NCI-H1436 treated with DMSO at 0.1 percent for 48 hours (cell line): ENCODE measurements at places on chromosomes 2 and 18.

DNA sequence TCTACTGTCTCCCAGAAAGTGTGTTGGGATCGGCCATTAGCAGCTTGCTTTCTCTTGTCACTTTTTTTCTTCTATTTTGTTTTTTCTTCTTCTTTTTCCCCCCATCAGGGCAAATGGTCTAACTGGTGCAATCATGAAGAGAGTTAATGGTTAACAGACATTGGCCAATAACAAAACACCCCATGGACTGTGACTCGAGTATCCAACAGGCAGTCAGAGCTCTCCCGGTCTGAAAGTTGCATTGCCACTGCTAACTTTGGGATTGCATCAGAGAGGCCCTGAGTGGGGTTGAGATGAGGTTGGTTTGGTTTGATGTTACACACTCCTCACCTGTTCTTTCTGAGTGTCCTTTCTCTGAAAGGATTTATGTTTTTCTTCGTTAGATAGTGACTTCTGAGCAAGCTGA is 12.9 kb upstream of the SNORC start:
- no peak for DNase-seq

- no peak for DNase-seq
These were observed 30.0 kb downstream of the VIL1 start for GRCh38 chr2:218448934-218449333.

- DNase-seq = no peak
These were observed 43.2 kb downstream of the FOSL2 start for GRCh38 chr2:28435814-28436351.

- DNase-seq = no peak
These were observed 13.9 kb downstream of the FN1 start for GRCh38 chr2:215421859-215422461.

DNA sequence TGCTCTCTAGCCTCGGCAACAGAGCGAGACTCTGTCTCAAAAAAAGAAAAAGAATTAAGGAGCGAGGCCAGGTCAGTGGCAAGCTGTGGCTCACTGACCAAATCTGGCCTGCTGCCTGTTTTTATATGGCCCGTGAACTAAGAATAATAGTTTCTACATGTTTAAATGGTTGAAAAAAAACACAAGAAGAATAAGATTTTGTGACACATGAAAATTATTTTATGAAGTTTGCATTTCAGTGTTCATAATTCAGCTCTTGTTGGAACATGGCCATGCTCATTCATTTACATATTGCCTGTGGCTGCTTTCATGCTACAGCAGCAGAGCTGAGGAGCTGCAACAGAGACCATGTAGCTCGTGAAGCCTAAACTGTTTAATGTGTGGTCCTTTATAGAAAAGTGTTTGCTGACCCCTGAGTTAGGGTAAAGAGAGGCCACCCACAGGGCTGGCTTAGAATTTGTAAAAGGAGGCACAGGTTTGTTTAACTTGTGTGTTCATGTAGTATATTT is 59.5 kb downstream of the MFSD6 start:
- DNase-seq = no peak
